Activated T-cell treated with anti-CD3 and anti-CD28 coated beads for 4 hours (primary cell): ENCODE measurements at places on chromosomes 7 and 10.

- DNase-seq = no peak
Measured at GRCh38 chr10:93352638-93353383, 129.3 kb downstream of the MYOF start.

GRCh38 chr10:15201589-15202300, 33.3 kb upstream of the NMT2 start:
- no peak for DNase-seq

DNA sequence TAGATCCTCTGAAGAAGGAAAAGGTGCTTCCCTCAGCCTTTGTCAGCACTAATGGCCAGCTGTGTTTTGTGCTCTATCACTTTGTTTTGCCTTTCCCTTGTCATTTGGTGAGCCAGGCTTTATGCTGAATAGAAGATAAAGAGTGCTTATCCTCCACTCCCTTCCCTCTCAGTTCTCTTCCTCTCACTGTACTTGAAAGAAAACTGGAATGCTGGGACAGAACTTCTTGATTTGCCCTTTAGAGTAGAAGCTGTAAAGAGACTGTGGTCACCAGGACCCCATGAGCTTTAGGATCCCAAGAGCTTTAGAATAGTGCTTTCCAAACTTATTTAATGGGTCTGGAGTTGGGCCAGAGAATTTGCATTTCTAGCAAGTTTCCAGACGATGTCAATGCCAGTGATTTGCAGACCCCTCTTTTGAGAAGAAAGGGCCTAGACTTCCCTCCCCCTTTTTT, 81.4 kb downstream of the LRRC4 start:
- DNase-seq = no peak

GRCh38 chr7:150981644-150982043, 3.5 kb upstream of the KCNH2 start:
- DNase-seq = no peak

DNA sequence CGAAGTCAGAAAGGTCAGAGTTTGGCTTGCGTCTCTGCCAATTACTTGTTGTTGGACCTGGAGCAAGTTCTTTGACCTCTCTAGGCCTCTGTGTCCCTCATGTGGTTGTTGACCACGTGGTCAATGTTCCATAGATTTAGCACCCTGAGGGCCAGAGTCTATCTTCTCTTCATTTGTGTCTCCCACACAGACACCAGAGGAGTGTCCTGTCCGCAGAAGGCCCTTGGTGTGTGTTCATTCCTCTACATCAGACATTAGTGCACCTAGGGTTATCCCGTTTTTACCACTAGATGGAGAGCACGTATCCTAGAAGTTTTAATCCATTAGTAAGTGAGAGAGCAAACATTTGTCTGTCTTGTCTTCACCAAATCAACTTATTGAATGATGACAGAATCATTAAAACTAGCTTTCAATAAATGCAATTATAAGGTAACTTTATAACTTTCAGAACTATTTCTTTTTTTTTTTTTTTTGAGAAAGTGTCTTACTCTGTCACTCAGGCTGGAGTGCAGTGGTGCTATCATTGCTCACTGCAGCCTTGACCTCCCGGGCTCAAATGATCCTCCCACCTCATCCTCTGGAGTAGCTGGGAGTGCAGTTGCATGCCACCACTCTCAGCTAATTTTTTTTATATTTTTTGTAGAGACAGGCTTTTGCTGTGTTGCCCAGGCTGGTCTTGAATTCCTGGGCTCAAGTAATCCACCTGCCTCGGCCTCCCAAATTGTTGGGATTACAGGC, 122.5 kb upstream of the ANKRD1 start:
- no peak for DNase-seq

DNA sequence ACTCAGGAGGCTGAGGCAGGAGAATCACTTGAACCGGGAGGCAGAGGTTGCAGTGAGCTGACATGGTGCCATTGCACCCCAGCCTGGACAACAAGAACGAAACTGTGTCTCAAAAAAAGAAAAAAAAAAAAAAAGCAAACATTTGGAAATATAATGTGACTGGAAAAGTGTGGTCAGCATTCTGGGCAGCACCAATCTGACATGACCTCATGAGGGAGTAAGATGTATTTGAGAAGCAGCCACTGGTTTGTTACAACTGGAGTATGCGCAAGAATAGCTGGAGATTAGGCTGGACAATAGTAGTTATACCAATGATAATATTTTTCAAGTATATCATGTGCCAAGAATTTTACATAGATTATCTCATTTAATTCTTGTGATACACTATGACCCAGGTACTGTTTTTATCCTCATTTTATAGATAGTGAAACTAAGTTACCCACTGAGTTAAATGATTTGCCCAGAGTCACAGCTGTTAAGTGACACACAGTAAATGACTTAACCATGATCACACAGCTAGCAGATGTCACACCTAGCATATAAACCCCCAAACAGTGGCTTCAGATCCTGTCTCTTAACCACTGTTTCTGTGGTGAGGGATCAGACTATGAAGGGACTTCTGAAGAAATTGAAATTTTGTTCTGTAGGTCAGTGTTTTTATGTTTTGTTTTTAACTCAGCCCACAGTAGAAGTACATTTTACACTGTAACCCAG, 11.1 kb downstream of the MCU start:
- DNase-seq = no peak

- DNase-seq = peak; percentile 23
Measured at GRCh38 chr10:84256510-84257342, 11.9 kb downstream of the RGR start.
